ENCODE measurements at places on chromosomes 3 and 15.

DNA sequence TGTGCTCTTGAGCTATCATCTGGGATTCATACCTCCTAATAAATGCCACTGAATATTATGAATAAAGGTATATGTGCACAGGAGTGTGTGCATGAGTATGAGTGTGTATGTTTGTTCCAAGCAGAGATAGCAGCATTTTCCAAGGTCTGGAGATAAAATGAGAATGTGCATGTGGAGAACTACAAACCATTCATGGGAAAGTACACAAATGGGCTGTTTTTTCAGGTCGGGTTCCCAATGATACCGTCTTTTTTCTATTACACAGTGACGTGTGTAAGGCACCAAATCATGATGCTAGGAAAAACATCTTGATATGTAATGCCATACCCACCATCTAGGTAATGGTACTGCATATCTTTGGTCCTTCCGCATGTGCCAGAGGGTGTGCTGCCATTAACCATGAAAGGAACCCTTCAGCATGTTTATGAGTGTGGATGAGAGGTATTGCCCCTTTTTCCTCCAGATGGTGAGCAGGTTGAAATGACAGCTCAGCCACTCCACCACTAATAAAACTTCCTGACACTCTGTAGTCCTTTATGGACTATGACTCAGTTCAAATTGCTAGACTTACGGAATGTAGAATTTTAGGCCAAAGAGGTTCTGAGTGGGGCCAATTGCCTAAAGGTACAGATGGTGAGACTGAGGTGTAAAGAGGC is 36.4 kb upstream of the COPB2 start:
- DNase-seq = no peak

DNA sequence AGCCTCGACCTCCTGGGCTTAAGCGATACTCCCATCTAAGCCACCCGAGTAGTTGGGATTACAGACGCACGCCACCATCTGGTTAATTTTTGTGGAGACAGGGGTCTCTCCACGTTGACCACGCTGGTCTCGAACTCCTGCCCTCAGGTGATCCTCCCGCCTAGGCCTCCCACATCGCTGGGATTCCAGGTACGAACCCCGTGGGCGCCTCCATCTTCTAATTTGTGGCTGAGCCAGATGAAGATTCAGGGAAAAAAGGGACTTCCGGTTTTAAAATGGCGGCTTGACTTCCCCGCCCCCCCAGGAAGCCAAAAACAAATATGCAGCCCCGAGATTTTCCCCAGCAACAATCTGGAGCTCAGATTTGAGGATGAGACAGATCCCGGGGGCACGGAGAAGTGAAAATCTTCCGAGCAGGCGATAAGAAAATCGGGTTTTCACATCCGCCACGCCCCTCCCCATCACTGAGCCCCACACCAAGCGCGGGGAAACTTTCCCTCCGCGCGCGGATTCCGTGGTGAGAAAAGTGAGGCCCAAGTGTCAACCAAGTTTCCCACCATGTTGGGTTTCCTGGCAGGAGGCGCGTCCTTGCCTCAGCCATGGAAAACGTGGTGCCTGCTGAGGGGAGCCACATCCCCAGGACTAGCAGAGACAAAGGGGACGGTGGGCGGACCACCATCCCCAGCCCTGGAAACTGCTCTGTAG is 15.4 kb downstream of the CHST14 start:
- no peak for DNase-seq

DNA sequence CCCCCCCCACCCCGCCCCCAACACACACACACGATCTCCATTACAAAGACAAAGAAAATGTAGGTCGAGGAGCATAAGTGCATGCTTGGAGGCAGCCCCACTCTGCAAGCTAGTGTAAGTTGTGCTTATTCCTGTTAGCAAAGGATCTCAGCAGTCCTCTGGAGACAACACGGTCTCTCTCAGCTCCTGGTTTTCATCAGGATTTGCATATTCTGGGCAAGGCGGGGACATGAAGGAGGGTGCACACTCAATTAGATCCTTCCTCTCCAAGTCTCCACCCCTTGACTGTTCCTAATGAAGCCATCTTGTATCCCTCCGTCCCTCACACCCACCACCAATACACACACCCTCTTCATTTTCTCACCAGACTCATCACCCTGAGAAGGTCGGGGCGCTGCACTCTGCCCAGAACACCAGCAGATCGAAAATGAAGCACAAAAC is 63.8 kb downstream of the MRPL46 start:
- DNase-seq = no peak

- no peak for DNase-seq
Measured at GRCh38 chr15:95690631-95691340, 639.7 kb upstream of the NR2F2 start.

DNA sequence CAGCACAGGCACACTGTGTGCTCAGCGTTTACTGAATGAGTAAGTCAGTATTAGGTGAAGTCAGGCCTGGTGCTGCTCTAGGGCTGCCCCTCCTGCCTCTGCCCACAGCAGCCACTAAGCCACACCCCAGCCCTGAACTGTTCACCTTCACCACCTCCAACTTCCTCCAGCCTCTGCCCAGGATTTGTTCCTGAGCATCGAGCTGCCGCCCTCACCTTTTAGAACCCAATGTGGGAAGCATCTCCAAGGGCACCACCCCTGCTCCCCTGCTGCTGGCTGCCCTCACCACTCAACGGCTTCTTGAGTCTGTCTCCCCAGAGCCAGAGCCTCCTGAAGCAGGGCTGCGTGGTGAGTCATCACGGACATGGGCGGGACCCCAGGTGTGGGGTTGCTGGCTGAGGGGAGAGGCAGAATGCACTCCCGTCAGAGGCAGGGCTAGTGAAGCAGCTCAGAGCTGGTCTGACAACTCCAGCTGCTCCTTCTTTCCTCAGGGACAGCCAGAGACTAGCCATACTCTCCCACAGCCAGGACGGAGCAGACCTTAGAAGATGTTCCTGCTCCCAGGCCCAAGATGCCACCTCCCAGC is 5.8 kb downstream of the HYAL2 start:
- DNase-seq = peak; percentile 70

DNA sequence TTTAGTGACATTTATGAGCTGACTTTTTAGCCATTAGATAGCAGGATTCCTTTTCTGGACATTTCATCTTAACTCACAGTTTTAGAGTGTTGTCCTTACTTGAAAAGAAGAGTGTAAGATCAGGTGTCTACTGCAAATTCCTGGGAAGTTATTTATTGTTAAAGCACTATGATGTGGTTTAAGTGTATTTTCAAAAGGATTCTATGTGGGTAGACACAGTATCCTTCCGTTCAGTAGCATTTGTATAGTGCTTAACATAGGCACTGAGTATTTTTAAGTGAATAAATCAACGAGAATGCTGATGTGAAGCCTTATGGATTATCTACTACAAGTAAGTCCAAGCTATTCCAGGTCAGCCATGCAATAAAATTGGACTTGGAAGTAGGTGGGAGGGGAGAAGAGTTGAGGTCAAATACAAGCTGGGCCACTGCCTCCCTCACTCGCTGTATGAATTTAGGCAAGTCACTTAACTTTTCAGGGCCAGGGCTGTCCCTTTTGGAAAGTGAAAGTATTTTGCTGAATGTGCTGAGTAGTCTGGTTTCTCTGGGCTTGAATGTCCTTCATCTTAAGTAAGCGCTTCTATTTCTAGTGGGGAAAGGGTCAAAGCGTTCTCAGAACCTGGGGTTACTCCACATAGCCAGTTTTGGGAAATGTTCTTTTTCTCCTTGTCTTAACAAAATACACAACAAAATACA is 48.6 kb downstream of the GAP43 start:
- no peak for DNase-seq

- DNase-seq = no peak
Measured at GRCh38 chr3:108835101-108835500, 12.5 kb downstream of the TRAT1 start.

Measured in astrocyte of the hippocampus (primary cell).